Thoracic aorta (tissue), 2 donors: ENCODE measurements at places on chromosomes 13 and 19. TPM values are rescaled to one million over a fixed set of nuclear protein-coding genes. Genes with fewer than 3 reads are reported as not detected.

DNA sequence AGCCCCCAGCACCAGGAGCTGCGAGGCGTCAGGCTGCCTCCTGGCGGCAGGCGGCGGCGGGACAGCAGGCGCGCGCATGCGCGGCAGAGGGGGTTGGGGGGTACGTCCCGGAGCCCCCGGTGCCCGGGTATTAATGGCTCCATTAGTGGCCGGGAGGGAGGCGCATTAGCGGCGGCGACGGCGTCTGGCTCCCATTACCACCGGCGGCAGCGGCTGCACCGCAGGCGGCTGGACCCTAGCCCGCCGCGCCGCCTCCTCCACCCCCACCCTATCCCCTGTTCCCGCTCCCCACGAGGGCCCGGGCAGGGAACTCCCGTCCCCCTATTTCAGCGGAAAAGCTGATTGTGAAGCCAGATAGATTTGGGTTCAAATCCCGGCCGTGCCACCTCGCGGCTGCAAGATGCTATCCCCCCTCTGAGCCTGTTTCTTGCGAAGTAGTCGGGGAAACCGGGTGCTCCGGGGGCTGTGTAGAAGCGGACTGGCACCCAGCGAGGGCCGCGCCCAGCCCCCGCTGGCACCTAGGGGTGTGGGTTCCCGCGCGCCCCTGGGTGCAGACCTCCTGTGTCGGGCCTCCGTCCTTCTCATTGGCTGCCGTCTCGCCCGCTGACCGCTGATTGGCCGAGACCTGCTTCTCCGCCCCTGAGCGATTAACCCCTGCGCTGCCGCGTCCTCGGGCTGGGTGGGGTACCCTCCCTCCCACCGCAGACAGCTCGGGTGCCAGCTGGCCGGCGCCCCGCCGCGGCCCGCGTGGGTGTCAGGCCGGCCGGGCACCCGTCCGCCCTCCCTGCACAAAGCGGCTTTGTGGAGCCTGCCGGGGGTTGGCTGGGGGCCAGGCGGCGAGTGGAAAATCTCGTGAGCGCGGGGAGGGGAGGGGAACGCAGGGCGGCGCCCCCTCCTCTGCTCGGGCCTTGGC, 11.1 kb downstream of the CIC start:
- peak; percentile 87 for DNase-seq

- DNase-seq: no peak
Measured at GRCh38 chr19:4914736-4915501, 5.6 kb downstream of the UHRF1 start.

POLRMT gene
- total RNA-seq: 30.9 TPM

DNA sequence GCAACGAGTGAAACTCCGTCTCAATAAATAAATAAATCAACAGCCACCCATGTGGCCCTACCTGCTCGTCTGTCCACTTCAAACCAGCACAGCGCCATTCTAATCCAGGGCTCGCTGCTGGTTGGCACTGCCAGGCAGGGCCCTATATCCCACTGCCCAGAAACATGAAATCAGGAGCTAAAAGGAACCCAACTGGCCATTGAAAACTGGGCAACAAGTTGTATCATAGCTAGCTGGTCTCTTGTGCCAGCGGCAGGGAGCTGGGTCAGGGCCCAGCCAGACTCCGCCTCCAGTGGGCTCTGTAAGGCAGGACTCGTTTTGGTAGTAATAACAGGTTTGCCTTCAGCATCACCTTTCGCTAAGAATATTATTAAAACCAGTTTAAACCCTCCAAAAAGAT, 39.3 kb downstream of the GGACT start:
- no peak for DNase-seq

APC2 gene
- total RNA-seq: 0.41 TPM

DNA sequence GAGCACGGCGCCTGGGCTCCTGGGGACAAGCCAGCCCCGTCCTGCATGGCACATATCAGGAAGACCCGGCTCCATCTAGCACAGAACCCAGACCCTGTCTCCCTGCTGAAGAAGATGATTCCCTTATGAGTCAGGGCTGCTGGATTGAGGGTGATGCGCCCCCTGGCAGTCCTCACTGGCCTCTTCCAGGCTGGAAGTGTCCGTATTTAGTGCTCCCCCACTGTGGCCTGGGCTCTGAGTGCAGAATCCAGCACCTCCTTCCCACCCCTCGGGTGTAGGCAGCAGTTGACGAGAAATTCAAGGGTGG, 14.9 kb downstream of the COMP start:
- DNase-seq: no peak

VSTM2B gene
- not detected for total RNA-seq

DNA sequence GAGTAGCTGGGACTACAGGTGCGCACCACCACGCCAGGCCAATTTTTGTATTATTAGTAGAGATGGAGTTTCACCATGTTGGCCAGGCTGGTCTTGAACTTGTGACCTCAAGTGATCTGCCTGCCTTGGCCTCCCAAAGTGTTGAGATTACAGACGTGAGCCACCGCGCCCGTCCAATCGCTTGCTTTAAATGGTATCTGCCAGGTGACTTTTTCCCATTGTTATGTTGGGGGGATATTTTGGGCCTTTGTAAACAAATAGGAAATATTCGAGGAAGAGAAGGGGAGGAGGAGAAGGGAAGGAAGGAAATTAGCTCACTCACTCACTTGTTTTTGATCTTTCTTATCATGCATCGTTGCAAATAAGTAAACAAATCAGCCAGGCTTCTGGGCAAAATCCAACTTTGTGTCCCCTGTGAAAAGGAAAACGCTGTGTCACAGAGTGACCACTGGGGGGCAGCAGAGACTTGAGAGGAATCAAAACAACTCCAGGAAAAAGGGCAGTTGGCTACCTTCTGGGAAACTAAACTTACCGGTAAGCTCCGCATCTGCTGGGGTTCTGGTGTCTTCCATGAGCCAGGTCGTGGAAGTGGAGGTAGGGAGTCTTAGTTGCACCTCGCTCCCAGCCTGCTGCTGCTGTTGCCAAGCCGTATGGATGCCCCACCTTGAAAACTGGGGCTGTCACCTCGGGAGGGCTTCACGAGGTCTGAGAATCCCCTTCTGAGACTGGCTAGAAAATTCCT, 9.3 kb upstream of the RANBP3 start:
- no peak for DNase-seq

- DNase-seq: no peak
Measured at GRCh38 chr19:5537870-5538269, 29.9 kb downstream of the TINCR start.

- DNase-seq: no peak
Measured at GRCh38 chr13:56953965-56954364, 186.8 kb upstream of the PRR20A start.

SIGLEC11 gene
- 10.0 TPM for total RNA-seq

ACER1 gene
- total RNA-seq: not detected

GRCh38 chr13:22256111-22256639, 585.3 kb downstream of the FGF9 start:
- no peak for DNase-seq

DNA sequence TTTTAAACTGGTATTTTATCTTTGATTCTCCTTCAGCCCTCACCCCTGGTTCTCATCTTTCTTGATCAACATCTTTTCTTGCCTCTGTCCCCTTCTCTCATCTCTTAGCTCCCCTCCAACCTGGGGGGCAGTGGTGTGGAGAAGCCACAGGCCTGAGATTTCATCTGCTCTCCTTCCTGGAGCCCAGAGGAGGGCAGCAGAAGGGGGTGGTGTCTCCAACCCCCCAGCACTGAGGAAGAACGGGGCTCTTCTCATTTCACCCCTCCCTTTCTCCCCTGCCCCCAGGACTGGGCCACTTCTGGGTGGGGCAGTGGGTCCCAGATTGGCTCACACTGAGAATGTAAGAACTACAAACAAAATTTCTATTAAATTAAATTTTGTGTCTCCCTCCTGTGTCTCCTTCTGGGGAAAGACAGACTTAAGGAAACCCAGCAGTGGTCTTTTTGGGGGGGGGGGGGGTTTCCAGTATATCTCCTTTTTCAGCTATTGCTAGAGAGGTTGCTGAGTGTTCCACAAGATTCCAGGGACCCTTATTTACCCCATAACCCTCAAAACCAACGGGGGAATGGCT, 1.5 kb upstream of the RAD23A start:
- no peak for DNase-seq

- no peak for DNase-seq
Measured at GRCh38 chr13:100323937-100324336, 235.0 kb downstream of the PCCA start.

DNA sequence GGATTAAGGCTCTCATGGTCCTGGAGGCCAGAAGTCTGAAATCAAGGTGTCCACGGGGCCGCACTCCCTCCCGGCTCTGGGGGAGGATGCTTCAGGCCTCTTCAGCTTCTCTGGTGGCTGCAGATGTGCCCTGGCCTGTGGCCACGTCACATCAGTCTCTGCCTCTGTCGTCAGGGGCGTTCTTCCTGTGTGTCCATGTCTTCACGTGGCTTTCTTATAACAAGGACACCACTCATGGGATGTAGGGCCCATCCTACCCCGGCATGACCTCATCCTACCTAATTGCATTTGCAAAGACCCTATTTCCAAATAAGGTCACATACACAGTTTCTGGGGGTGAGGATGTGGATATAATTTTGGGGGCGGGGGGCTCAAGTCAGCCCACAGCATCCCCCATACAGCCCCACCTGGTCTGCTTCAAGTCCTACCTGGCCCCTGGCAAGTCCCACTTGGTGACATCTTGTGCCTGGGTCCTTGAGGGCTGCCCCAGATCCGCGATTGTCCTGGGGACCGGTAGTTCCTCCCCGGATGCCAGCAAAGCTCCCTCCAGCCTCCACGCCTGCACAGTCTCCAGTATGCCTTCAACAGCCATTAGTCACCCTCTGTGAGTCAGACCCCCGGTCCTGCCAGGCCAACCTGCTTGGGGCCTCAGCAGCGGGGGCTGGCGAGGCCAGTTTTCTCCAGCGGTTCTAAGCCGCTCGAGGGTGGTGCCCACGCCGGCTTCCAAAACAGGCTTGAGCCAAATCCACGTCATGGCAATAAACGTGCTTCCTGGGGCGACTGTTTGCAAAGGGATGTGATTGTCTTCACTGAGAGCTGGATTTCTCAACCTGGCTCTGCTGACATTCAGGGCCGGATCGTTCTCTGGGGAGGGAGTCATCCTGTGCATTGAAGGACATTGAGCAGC, 32.2 kb downstream of the MYO9B start:
- peak; percentile 96 for DNase-seq

ATCAY gene
- not detected for total RNA-seq

GRCh38 chr13:64471916-64472315, 2758.2 kb downstream of the PCDH9 start:
- DNase-seq: no peak

- DNase-seq: no peak
Measured at GRCh38 chr19:54335164-54335563, 3.8 kb downstream of the LILRA4 start.

GRCh38 chr19:56314018-56314380, 640 bp downstream of the ZSCAN5A start:
- DNase-seq: no peak

TMED1 gene
- total RNA-seq: 22.4 TPM
